GM19239 (cell line): ENCODE measurements at places on chromosomes 4 and X.

DNA sequence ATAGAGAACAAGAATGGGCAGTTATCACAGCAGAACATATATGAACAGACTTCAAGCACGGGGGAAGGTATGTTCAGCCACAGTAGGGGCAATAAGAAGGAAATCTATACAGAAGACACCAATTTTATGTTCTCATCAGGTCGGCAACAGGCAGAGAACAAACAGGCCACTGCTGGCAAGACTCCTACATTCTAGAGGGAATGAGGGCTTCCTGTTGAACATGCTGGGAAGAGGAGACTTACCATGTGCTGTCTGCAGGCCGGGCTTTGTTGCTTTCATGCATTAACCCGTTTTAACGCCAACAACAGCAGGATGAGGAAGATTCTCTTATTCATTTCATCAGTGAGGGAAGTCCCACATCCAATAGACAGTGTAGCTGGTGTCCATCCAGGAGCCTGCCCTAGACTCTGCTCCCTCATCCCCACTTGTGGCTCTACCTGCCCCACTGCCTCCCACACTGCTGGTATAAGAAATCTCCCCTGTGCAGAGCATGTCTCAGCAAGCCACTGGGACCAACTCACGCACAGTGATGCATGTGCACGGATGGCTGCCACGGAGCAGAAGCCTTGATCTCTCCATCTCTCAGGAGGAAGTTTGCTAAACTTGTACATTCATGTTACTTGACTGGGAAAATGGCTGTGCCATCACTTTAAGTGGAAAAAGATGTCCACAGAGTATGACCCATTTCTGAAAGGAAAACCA is 84.5 kb downstream of the ACOX3 start:
- DNase-seq = no peak

- DNase-seq = no peak
Observed at GRCh38 chrX:73563738-73564068, 706 bp downstream of the CHIC1 start.

DNA sequence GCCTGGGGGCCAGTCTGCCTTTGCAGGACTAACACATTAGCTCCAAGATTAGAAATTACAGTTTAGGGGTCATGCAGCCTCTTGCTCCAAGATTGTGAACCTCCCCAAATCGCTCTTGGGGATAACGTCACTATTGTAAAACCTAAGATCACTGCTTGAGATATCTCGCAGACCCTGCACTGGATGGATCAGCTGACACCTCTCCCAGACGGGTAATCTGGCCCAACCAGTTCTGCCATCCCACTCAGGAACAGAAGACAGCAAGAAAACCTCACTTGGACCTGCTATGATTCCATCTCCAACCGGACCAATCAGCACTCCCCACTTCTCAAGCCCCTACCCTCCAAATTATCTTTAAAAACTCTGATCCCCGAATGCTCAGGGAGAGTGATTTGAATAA is 431.2 kb downstream of the GPM6A start:
- no peak for DNase-seq

GRCh38 chrX:147738265-147738664 is 173.5 kb upstream of the FMR1 start:
- DNase-seq = no peak

- no peak for DNase-seq
Observed at GRCh38 chrX:9902656-9903055, 64.5 kb upstream of the CLDN34 start.

GRCh38 chr4:170242471-170242870 is 152.7 kb upstream of the AADAT start:
- DNase-seq = no peak

GRCh38 chr4:1510931-1511330 is 104.7 kb upstream of the NKX1-1 start:
- DNase-seq = no peak

DNA sequence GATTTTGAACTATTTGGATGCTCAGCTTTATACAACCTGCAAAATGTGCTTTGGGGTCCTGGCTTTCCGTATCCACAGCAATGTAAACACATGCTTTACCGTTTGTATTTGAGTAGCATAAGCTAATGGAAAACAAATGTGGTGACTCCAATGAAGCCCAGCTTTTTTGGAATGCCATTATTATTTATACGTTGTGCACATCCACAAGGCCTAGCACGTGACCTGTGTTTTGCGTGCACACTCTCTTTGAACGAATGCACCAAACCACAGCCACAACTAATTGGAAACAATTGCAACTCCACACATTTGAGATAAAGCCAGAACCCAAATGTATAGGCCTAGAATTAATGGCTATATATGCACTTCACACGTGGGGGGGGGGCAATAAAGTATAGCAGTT is 189.5 kb upstream of the GPC4 start:
- DNase-seq = no peak

GRCh38 chrX:20060961-20061748 is 55.6 kb downstream of the MAP7D2 start:
- no peak for DNase-seq

- no peak for DNase-seq
Observed at GRCh38 chrX:72041176-72041575, 90.5 kb downstream of the RTL5 start.

GRCh38 chr4:118313098-118313497 is 39.7 kb downstream of the PRSS12 start:
- DNase-seq = no peak

DNA sequence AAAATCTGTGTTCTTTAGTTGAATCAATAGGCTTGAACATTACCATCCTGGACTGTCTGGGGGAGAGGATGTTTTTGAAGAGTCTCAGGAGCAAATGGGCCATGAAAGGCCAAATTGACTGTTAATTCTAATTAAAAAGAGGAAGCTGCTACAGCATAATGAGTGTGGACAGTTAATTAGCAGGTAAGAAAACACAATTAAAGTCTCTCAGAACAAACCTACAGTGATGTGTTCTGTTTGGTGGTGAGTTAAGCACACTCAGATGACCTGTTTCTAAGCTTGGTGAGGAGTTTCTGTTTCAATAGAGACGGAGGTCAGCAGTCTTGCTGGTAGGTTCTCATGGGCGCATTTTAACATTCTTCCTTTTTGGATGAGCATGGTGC is 68.1 kb downstream of the DRD5 start:
- DNase-seq = no peak

DNA sequence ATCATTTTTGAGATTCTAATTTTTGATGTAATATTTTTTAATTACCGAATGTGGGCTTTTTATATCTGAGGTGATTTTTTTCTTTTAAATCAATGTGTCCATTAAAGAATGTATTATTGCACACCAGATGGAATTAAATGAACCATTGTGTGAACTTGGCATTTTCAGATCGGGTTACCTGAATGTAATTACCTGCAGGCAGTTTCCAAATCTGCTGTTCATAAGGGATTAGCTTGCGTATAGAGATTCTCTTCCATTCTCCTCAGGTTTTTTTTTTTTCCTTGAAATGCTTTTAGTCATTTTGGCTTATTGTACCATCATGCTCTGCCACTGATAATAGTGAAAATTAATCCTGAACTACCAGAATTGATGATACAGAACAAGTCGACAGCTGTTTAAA is 511.5 kb upstream of the ATOH1 start:
- DNase-seq = no peak

GRCh38 chrX:37993176-37993575 is 13.2 kb upstream of the SYTL5 start:
- no peak for DNase-seq

DNA sequence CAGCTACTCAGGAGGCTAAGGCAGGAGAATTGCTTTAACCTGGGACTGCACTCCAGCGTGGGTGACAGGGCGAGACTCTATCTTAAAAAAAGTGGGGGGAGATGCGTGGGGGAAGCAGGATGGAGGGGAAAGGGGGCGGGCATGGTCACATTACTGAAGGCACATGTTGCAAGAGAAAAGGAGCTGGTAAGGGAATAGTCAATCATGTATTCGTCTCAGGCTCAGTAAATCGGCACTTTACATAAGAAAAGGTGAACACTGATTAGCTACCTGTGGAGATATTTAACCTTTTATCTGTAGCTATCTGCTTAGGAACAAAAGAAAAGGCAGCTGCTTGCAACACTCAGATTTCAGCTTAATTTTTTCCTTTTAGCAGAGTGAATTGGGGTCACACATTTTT is 132.5 kb downstream of the PLS3 start:
- no peak for DNase-seq

DNA sequence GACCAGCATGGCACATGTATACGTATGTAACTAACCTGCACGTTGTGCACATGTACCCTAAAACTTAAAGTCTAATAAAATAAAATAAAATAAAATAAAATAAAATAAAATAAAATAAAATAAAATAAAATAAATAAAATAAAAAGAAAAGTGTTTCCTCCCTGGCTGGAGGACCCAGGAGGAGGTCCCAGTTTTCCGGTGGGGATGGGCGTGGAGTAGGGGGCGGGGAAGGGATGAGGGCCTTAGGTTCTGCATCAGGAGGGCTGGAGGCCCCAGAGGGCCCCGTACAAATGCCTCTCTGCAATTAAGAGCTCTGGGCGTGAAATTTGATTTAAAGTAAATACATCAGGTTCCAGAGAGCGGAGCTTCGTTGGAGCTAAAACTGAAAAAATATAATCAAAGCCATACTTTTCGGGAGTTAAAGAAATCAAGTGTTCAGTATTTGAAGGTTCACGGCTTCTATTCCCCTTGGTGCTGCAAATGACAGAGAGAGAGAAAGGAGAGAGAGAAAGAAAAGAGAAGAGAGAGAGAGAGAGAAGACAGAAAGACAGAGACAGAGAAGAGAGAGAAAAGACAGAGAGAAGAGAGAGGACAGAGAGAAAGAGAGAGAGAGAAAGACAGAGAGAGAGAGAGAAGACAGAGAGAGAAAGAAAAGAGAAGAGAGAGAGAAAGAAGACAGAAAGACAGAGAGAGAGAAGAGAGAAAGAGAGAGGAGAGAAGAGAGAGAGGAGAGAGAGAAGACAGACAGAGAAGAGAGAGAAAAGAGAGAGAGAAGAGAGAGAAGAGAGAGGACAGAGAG is 8.7 kb upstream of the SHOX start:
- DNase-seq = no peak

GRCh38 chrX:41336447-41336846 is 2.5 kb downstream of the DDX3X start:
- no peak for DNase-seq

DNA sequence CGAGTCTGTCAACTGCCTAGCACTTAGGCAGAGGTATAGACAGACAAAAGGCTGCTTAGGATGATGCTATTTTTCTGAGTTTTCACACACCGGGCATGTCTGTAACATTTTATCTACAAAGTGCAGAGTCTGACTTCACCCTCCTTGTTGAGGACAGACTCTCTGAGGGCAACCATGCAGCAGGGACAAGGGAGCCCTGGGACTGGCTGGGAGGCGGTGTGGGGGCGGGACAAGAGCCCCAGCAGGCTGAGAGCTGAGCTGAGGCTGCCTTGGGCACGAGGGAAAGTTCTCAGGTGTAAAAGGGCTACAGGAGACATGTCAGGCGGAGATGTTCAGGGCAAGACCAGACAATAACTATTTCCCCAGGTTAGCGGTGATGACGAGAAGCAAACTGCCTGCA is 81.6 kb downstream of the GATB start:
- no peak for DNase-seq

DNA sequence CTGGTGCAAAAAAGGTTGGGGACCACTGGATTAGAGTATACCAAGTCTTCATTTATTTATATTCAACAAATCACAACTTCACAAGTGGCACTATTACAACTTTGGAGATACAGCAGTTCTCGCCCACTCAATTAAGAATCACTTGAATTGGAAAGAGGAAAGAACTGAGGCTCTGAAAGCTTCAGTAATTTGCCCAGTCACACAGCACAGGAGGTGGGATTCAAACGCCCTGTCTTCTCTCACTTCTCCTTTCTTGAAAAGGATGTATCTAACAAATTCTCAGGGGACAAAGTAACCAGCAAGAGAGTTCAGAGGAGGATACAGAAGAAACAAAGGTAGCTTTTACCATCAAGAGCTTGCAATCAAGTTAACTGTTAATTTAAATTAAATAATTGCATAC is 12.4 kb downstream of the SMIM14 start:
- peak; percentile 19 for DNase-seq

DNA sequence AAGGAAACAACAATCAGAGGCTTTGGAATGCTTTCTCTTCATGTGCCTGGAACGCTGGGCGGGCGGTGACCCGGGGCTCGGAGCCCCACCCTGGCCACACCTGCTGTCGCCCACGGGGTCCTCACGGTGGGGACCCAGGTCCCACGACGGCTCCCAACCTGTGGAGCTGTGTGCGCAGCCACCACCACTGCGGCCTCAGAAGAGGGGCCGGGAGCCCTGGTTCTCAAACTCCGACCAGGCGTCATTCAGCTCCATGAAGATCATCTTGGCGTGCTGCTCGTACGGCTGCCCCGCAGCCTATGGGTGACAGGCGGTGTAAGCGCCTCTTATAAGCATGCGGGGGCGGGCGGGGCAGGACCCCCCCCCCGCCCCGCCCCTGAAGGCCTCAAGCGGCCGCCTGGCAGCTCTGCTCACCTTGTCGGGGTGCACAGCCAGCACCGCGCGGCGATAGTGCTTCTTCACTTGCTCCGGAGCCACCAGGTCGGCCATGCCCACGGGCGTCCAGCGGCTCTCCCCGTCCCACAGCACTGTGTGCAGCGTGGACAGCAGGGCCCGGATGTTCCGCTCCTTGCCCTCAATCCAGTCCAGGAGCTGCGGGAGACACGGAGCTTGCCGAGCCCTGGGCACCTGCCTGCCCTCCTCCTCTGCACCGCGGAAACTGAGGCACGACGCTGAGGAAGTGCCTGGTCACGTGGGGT is 23.7 kb upstream of the CPLX1 start:
- no peak for DNase-seq

- DNase-seq = no peak
Observed at GRCh38 chr4:153275380-153276276, 68.9 kb upstream of the MND1 start.

DNA sequence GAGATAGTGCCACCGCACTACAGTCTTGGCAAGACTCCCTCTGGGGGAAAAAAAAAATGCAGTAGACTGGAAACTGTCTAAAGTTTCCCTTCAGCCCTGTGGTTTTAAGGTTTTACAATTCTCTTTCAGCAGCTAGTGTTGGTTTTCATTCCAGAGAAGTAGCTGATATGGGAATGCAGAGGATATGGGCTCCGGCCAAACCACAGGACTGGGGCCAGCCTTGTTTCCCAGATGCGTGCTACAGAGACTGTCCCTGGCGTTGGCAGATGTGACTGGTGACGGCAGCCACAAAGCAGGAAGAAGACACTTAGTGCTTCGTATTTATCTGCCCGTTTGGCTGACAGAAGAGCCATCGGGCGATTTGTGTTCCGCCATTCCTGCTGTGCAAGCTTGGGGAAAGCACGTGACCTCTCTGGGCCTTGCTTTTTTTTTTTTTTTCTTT is 43.2 kb downstream of the ZBTB49 start:
- no peak for DNase-seq

- DNase-seq = peak; percentile 4
Observed at GRCh38 chrX:30141966-30142365, 73.4 kb upstream of the MAGEB2 start.

DNA sequence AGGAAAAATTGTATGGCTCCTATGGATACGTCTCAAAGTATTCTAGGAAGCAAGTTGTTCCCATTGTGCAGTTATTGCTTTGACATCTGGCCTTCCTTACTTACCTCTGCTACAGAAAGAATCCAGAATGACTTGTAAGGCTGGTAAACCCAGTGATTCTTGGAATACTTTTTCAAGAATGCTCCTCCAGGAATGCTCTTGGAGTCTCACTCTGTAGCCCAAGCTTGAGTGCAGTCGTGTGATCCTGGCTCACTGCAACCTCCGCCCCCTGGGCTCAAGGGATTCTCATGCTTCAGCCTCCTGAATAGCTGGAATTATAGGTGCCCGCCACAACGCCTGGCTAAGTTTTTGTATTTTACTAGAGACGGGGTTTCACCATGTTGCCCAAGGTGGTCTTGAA is 38.1 kb downstream of the GAB1 start:
- DNase-seq = no peak

GRCh38 chr4:104211657-104212056 is 283.0 kb downstream of the CXXC4 start:
- no peak for DNase-seq

GRCh38 chr4:126124818-126125217 is 810.1 kb downstream of the FAT4 start:
- DNase-seq = no peak
